ENCODE measurements at places on chromosomes 11 and 22.

GRCh38 chr22:17233348-17234043 is 14.3 kb upstream of the ADA2 start:
- no peak for DNase-seq
- H3K4me3 ChIP-seq = no peak overlapping the region
- no peaks in the 10 kb centered on the region for H3K36me3 ChIP-seq
- no peak overlapping the region for H3K27ac ChIP-seq
- H3K4me1 ChIP-seq = peaks cover 4% of the 10 kb centered on the region
- no peaks in the 10 kb centered on the region for H3K27me3 ChIP-seq

DNA sequence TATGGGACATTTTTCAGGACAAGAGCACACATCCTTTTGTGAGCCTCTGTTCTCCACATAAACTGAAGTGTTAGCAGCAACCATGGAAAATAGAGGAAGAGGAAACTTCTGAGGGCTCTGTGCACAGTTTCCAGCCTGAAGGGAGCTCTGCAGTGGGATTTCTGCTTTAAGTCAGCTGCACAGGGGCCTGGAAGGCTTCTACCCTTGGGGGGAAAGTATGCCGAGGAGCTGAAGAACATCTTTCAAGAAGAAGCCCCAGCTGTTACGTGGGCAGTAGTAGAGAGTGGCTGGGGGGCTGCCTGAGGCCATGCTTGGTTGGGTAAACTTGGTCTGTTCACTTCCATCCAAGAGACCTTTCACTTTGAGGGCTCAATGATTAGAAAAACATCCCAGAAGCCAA is 82.7 kb upstream of the EED start:
- H3K27ac ChIP-seq = no peak overlapping the region
- no peak for DNase-seq
- H3K4me3 ChIP-seq = no peak overlapping the region
- no peaks in the 10 kb centered on the region for H3K27me3 ChIP-seq
- H3K36me3 ChIP-seq = no peaks in the 10 kb centered on the region

DNA sequence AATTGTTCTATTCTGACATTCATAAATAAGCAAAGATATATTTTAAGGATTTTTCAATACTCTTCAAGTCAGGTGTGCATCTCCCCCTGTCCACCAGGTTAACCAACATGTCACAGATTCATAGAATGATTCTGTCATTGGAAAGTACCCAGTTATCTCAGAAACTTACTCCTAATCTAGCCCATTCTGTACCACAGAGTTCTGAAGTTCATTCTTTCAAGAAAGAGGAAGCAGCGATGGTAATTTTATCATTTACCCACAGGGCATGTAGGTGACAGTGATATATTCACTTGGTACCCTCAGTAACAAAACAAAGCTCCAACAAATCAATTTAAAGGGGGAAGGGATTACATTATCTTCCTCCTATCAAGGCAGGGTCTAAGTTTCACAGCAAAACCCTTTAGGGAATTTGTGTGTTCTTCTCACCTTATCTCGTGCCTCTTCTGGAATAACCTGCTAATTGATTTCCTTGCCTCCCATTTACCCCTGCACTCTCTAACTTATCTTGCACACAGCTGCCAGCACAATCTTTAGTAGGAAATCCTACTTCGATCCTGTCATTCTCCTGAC is 19.0 kb upstream of the MPPED2 start:
- H3K27ac ChIP-seq = no peak overlapping the region
- H3K27me3 ChIP-seq = no peaks in the 10 kb centered on the region
- no peak overlapping the region for H3K4me3 ChIP-seq
- DNase-seq = no peak
- H3K36me3 ChIP-seq = no peaks in the 10 kb centered on the region

- no peak overlapping the region for H3K27ac ChIP-seq
- H3K36me3 ChIP-seq = no peaks in the 10 kb centered on the region
- no peak overlapping the region for H3K4me3 ChIP-seq
- no peak for DNase-seq
- H3K27me3 ChIP-seq = no peaks in the 10 kb centered on the region
Measured at GRCh38 chr11:18736590-18737148, 10.7 kb upstream of the IGSF22 start.

- no peaks in the 10 kb centered on the region for H3K27me3 ChIP-seq
- H3K4me1 ChIP-seq = peaks cover 9% of the 10 kb centered on the region
- no peak overlapping the region for H3K4me3 ChIP-seq
- peak; percentile 42 for DNase-seq
Measured at GRCh38 chr11:116948391-116948790, 111.0 kb upstream of the APOA1 start.

DNA sequence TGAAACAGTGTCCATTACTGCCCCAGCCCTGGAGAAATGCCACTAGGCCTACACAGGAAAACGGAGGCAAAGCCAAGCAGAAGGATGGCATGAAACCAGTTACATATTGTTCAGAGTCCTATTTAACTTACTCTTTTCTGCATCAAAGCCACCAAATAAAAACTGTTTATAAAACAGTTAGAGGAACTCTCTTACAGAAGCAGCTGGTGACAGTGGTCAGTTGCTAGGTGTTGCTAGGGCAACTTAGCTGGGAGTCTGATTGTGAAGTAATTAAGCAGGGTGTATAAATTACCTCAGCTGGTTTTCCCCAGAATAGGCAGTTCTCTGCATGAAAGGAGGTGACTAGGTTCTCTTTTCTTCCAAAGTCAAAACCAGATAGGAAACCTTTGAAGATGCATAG is 115.6 kb upstream of the ZBED5 start:
- H3K27ac ChIP-seq = no peak overlapping the region
- DNase-seq = no peak
- no peaks in the 10 kb centered on the region for H3K4me1 ChIP-seq
- no peaks in the 10 kb centered on the region for H3K36me3 ChIP-seq
- H3K27me3 ChIP-seq = no peaks in the 10 kb centered on the region

- peaks cover 34% of the 10 kb centered on the region for H3K36me3 ChIP-seq
- H3K4me1 ChIP-seq = peaks cover 43% of the 10 kb centered on the region
- H3K27ac ChIP-seq = peak overlapping the region; percentile 33
- no peaks in the 10 kb centered on the region for H3K27me3 ChIP-seq
Measured at GRCh38 chr22:39528681-39529486, 3.7 kb downstream of the RPS19BP1 start.

DNA sequence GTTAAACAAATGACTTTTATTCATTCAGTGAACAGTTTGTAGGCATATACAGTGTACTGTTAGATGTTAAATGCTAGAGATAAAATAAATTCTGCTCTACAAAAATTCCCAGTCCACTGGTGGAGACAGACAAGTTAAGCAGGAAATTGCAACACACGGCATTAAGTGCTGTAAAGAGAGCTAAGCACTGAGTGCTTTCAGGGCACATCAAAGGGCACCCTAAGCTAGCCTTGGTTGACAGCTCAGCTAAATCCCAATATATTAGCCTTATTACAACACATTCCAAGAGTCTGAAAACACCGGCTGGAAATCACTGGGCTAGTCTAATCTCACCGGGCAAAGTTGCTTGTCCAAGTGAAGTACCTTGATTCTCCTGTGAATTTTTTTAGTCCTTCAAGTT is 55.1 kb downstream of the NOX4 start:
- no peak overlapping the region for H3K27ac ChIP-seq
- H3K27me3 ChIP-seq = peaks cover 5% of the 10 kb centered on the region
- no peak for DNase-seq
- no peaks in the 10 kb centered on the region for H3K36me3 ChIP-seq
- no peaks in the 10 kb centered on the region for H3K4me1 ChIP-seq

GRCh38 chr11:67117672-67118180 is 1.3 kb upstream of the KDM2A start:
- H3K27me3 ChIP-seq = no peaks in the 10 kb centered on the region
- no peak overlapping the region for H3K27ac ChIP-seq
- H3K4me3 ChIP-seq = no peak overlapping the region
- no peak for DNase-seq
- H3K36me3 ChIP-seq = peaks cover 7% of the 10 kb centered on the region
- H3K4me1 ChIP-seq = peaks cover 7% of the 10 kb centered on the region

GRCh38 chr22:31099386-31099785 is 8.0 kb downstream of the SELENOM start:
- no peak overlapping the region for H3K27ac ChIP-seq
- H3K4me1 ChIP-seq = peaks cover 15% of the 10 kb centered on the region
- H3K4me3 ChIP-seq = no peak overlapping the region
- peaks cover 27% of the 10 kb centered on the region for H3K36me3 ChIP-seq
- no peaks in the 10 kb centered on the region for H3K27me3 ChIP-seq

DNA sequence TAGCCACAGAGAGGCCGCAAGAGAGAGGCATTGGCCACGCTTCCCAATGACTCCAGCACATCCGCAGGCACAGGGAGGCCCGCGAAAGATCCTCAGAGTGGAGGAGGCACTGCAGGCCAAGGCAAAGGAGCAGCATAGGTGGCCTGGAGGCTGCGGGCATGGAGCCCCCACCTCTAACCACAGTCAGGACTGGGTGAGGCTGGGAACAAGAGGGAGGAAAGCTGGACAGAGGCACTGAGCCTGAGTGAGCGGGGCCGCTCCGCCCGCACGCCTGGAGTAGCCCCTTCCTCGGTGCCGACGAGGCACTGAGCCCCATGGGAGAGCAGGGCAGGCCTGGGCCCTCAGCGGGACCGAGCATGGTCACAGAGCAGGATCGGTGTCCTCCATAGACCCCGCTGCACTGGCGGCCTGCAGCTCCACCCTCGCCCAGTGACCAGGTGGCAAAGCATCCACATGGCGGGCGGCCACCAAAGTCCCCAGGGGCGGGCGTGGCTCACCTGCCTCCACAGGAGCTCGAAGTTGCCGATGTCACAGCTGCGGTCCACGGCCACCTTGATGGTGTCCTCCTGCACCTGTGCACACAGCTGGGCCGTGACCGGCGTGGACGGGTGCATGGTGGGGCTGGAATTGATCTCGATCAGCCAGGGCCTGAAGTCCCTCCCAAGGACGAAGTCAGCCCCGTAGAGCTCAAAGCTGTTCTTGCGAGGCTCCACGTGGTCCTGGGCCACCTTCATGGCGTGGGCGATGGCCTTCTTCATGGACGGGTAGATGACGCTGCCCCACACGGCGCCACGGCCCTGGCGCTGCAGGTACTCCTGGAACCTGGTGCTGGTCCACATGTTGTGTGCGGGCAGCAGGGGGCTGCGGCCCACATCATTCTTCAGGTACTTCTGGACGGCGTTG is 18.9 kb upstream of the IL17REL start:
- no peak for DNase-seq
- no peaks in the 10 kb centered on the region for H3K36me3 ChIP-seq
- no peak overlapping the region for H3K4me3 ChIP-seq
- H3K27me3 ChIP-seq = no peaks in the 10 kb centered on the region
- no peak overlapping the region for H3K27ac ChIP-seq
- H3K4me1 ChIP-seq = 0 out of 2 replicates have a peak, but pooled peaks cover 4% of the 10 kb centered on the region
